ENCODE measurements at places on chromosomes 3 and 15.

DNA sequence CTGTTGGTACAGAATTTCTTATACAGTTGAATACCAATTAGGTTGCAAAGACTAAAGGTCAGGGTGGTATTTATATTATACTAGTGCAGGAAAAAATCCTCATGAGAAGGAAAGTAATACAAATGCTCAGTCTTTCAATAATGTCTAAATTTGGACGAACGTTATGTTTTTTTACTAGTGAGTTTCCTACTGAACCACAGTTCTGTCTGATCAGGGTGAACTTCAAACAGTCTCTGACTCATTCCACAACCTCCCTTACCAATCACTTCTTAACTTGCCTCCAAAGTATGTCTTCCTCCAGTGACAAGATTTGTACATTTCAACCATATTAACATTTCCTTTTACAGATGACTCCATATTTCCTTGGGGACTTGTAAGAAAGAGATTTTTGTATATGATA, 3.4 kb downstream of the TMEM212 start:
- no peak for DNase-seq

GRCh38 chr15:39285071-39285470, 295.8 kb upstream of the THBS1 start:
- no peak for DNase-seq

DNA sequence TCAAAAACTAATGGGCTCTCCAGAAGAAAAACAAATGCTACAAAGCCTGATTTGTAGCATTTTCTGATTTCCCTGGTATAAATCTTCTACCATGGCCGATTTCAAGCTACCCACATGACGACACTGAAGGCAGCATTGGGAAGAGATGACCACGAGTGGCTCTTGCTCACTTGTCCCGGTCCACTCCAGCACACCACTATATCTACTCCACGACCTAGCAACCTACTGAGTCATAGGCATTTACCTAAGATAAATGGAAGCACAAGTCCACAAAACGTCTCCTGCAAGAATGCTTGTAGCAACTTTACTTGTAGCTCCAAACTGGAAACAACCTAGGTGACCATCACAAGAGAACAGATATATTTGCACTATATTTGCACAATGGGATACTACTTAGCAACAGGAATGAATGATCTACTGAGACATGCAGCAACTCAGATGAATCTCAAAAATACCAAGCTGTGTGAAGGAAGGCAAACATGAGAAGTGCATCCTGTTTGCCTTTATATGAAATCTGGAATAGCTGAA, 60.8 kb upstream of the HES1 start:
- no peak for DNase-seq

GRCh38 chr3:48429960-48430707, at the start of gene PLXNB1:
Gene PLXNB1 (minus strand): TSS chr3:48430086. CDS start chr3:48424611, 5,475 bp downstream.
- no peak for DNase-seq

DNA sequence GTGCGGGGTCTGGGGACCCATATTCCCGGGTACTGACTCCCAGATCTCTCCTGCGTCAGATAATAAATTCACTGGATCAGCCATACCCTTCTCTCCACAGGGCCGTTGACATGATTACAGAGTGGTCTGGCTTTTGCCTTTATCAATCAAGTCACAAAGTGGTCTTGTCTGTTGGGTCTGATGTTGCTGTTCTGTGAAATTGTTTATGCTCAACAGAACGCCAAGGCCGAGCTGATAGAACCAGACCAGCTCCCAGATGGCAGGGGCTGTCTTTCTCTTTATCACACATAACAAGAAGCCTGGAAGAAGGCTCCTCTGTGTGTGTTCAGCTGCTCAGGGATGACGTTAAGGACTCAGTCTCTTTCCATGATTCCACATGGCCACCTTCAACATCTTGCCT, 751 bp upstream of the DCLK3 start:
- no peak for DNase-seq

DNA sequence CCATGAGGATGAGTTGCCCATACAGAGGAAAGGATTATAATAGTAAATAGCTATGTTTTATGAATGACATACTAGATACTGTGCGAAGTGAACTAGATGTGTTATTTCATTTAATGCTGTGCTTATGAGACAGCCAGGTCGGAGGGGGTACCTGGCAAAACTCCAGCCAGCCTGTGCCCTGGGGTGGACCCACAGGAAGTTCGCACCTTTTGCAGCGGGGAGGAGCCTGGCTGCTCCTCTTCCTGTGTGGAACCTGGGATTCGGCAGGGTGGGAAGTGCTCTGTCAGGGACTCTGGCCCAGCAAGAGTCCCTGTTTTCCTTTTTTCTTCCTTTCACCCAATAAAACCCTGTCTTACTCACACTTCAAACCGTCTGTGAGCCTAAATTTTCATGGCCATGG, 452.2 kb downstream of the IL5RA start:
- DNase-seq: no peak

- no peak for DNase-seq
Observed at GRCh38 chr3:123459862-123460261, 11.0 kb upstream of the ADCY5 start.

DNA sequence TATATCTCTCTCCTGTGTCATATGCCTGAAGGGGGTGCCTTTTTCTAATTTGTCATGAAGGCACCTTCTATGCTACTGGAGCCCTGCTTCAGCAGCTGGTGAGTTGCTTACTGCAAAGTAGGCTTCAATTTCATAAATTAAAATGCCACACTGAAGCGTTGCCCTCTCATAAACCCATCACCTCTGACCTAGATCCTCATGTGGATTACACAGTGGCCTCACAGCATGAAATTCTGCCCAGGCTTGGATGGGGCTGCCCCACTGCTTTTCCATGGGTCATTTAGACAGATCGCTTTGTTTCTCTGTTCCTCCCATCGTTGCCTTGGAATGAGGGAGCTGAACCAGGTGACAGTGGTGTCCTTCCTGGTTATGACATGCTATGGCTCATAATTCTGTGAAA, 131.2 kb downstream of the RPL22L1 start:
- DNase-seq: no peak

GRCh38 chr3:99774467-99774866, 43.2 kb upstream of the CMSS1 start:
- DNase-seq: no peak

- no peak for DNase-seq
Observed at GRCh38 chr3:106810300-106810875, 566.9 kb upstream of the CCDC54 start.

GRCh38 chr3:133890972-133891644, 4.6 kb downstream of the RAB6B start:
- no peak for DNase-seq

GRCh38 chr3:134328846-134329245, 45.4 kb downstream of the AMOTL2 start:
- no peak for DNase-seq

Data from hypothalamus (tissue), 51 donors.